ENCODE measurements at places on chromosomes 3 and 15.
A peak's percentile ranks its signal among the peaks of the same experiment; 100 is the strongest.

- DNase-seq: peak; percentile 34
These were observed 131.1 kb upstream of the NSMCE3 start for GRCh38 chr15:29400701-29401100.

DNA sequence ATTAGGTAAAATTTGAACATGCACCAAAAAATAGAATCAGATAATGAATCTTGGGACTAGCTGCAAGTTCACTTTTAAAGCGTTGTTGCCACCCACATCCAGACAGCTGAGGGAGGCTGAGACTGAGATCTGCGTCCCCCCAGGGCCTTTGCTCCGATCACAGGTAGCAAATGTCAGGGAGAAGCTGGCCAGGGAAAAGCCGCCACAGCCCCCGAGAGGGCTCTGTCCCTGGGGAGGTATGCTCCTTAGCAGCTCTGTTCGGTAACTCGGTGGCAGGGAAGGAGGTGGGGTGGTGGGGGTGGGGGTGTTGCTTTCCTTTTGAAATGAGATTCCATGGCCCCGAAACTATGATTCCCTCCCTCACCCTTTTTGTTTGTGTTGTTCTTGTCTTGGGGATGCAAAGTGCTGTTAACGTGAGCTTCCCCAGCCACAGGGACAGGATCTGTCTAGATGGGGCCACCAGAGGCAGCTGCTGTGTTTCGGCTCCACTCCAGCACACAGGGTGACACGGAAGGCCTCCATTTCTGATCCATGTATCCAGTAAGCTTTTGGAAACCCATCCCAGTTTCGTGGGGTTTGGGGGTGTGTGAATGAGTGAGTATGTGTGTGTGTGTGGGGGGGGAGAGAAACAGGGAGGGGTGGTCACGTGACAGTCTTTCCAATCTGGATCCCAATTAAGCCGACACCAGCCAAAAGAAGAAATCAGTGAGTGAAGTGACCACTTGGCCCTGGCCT is 1.1 kb upstream of the MINAR1 start:
- DNase-seq: peak; percentile 29

- no peak for DNase-seq
These were observed 3.1 kb upstream of the PLOD2 start for GRCh38 chr3:146164071-146164470.

- no peak for DNase-seq
These were observed 691 bp downstream of the SENP7 start for GRCh38 chr3:101512396-101512645.

DNA sequence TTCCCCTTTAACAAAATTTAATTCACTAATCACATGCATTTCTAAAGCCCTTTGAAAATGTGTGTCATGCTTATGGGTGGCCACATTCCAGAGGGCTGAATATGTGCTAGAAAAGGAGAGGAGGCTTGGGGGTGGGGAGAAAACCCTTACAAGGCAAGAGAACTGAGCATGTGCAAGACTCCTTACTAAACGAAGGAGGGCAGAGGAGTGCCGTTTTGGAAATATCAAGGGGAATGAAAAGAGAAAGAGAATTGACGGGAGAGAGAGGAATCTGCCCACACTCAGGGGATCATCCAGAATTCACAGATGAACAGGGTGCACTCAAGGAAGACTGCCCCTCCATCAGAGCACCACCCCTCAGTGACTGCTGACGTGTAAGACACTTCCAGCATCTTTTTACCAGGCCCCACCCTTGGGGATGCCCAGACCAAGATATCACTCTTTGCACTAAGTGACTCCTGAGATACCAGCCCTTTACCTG is 37.9 kb upstream of the TSC22D2 start:
- peak; percentile 37 for DNase-seq

DNA sequence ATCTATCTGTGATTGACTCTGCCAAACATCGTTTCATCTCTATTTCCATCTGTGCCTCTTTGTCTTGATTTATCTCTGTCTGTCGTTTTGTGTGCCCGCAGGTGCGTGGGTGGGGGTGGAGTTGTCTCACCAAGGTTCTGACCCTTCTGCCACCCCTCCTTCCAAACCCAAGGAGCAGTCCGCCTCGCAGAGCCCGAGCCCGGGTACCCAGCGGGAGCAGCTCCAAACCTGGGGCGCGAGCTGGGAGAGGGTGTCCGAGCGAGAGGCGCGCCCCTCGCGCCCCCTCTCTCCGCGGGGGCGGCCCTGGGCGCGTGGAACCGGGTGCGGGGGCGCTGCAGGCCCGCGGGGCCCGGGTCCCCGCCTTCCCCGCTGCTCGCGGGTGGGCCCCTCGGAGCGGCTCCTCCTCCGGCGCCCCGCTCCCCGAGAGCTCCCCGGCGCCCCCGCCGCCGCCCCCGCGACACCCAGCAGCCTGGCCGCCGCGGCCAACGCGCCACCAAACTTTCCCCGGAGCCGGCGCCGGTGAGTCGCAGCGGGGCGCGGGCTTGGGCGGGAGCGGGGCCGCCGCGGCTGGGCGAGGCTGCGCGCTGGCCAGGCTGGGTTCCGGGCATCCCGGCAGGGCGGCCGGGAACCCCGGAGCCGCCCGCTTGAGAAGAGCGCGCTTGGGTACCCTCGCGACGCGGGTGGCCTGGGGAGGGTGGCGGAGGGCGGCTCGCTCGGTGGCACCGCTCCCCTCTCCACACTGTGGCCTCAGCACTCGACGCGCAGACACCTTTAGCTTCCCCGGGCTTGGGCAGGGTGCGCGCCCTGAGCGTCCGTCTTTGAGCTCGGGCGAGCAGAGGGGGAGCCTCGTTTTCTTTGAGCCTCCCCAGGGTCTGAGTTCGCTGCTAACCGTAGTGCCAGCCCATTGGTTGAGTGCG is at the start of gene HRH1:
Gene HRH1, plus strand, starts transcription at position 458 of the 917 bp plus-strand sequence. CDS start 104,545 bp downstream, outside the sequence.
- DNase-seq: no peak

GRCh38 chr15:101266034-101266433 is 11.3 kb downstream of the SELENOS start:
- DNase-seq: no peak

DNA sequence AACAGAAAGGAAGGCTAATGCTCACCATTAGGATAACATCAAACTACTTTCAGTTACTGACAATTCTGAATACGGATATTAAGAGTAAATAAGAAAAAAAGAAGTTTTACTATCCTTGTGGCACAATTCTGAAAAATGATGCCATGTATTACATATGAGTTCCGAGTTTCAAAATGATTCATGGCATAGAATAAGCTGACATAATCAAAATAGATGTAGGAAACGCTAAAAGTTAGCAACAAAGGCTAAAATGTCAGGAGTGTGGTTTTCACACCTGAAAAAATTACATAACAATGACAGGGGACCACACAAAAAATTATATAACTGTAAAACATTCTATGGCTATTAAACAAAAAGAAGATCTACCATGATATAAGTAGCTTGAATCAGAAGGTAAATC is 1131.9 kb downstream of the OTOL1 start:
- DNase-seq: no peak

DNA sequence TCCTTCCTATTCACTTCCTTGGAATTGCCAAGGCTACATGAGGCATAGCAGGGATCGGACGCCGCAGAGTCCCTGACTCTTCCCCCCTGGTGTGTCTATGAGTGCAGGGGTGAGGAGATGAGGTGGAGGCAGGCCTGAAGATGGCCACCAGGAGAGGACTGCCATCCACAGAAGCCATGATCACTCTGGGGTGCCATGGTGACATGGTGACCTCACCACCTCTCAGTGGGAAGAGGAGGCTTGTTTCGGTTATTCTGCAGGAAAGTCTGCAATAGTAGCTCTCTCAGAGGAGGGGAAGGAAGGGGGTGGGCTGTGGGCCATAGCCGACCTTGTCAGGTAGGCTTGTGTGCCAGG is 57.0 kb upstream of the LIMD1 start:
- no peak for DNase-seq

DNA sequence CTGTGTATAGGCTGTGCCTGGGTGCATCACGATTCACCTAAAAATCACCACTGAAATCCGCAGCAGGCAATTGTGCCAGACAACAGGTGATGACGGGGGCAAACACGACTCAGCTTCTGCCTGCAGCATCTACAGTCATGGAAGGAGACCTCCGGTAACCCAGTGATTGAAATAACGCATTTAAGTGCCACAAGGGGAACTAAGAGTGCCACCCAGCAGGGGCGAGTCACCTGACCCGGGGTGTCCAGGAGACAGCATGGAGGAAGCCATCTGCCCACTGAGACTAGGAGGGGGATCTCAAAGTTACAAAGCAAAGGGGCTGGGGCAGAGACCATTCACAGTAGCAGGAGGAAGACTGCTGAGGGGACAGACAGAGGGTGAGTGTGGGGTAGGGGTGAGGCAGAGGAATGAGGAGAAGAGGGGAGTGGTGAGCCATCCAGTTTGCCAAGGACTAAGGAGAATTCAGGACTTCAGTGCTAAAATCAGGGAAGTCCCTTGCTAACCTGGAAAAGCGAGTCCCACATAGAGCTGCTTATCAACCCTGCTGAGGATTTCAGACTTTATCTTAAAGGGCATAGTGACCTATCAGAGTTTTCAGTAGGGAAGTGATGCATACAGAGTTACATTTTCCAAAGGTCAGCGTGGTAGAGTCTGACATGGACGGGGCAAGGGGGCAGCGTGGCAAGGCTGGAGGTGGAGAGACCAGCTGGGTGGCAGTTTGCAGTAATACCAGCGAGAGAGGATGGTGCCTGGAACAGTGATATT is 256.7 kb upstream of the HES1 start:
- DNase-seq: no peak

DNA sequence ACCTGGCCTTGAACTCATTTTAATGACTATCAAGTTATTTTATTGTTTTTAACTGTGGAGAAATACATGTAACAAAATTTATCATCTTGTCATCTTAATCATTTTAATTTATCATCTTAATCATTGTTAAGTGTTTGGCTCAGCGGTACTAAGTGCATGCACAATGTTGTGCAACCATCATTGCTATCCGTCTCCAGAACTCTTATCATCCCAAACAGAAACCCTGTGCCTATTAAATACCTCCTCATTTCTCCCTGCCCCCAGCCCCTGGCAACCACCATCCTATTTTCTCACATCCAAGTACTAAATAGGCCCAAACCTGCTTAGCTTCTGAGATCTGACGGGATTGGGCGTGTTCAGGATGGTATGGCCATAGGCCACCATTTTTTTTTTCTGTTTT is 51.5 kb upstream of the UBP1 start:
- no peak for DNase-seq

GRCh38 chr3:194204042-194204987 is 68.4 kb downstream of the HES1 start:
- peak; percentile 78 for DNase-seq

- no peak for DNase-seq
These were observed 407.3 kb upstream of the PPP2R3A start for GRCh38 chr3:135558150-135558783.

- no peak for DNase-seq
These were observed 237.3 kb downstream of the IL5RA start for GRCh38 chr3:2872884-2873283.

DNA sequence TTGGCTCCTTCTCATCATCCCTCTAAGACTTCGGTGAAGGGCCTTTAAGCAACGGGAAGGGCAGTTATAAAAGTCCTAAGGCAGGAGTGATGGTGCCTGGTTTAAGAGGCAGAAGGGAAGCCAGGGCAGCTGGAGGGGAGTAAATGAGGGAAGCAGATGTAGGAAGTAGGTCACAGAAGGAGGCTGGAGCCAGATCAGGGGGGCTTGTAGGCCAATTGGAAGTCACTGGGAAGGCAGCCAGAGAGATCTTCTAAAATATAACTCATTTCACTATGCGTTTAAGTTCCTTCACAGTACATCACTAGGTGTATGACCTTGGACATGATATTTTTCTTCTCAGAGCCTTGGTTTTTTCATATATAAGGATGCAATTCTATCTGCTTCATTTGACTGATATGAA is 94.7 kb downstream of the MYH15 start:
- DNase-seq: no peak

DNA sequence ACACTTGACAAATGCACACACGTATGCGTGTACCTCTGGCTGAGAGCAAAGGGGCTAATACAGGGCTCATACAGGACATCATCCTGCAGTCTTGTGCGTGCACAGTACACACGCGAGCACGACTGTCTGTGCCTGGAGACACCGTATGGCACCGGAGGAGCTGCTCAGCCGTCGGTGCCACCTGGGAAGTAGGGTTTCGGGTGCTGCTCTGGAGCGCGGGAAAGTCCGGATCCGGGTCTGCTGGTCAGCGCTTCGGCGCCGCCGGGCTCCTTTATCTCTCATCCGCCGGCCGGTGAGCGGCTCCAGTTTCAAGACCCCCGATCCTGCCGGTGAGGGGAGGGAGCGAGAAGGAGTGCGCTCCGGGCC is 9.3 kb downstream of the FOXL2 start:
- DNase-seq: peak; percentile 62

GRCh38 chr3:182067423-182067822 is 355.7 kb downstream of the SOX2 start:
- DNase-seq: no peak

DNA sequence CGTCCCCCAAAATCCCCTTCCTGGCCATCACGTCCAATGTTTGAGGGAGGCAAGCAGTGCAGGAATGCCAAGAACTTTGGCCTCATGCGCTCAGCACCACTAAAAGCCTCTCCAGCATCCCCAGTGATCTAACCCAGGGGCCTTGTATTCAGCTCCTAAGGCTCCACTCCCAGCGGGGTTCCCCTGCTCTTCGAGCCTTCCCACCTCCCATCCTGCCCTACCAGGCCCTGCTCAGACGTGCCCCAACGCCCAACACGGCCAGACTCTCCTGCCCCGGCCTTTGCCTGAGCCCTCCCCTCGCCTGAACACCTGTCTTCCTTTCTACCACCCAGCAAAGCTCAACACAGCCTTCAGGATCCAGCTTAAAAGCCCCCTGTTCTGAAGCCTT is 30.5 kb downstream of the PLXND1 start:
- no peak for DNase-seq

- no peak for DNase-seq
These were observed 173.9 kb downstream of the PYDC2 start for GRCh38 chr3:191634902-191635301.

DNA sequence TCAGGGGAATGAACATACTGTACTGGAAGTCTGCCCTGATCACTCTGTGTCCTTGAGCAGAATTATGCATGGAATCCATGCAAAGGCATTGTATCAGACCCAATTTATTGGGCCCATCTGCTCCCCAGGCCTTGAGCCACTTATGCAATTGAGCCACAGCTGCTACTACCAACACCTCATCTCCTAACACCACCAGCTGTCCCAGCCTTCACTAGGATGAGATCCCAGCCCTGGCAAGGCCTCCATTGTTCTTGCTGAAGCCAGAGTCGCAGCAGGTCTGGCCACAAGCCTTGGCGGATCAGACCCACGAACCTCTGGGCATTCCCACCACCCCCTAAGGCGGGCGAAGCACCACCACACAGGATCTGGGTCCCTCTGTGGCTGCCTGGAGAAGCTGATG is 9.2 kb upstream of the NME9 start:
- no peak for DNase-seq

GRCh38 chr15:32923176-32923575 is 205.4 kb downstream of the GREM1 start:
- no peak for DNase-seq

All from activated CD4-positive, alpha-beta T cell treated with anti-CD3 and anti-CD28 coated beads, Interleukin-2, amount 10 ng/mL, durations not matched to agents 24 days and 14 days (primary cell).